Skin of body (tissue), 3 donors: ENCODE measurements at places on chromosomes 3 and 15.

GRCh38 chr15:31065824-31066223 is 35.7 kb downstream of the TRPM1 start:
- DNase-seq, result no peak

DNA sequence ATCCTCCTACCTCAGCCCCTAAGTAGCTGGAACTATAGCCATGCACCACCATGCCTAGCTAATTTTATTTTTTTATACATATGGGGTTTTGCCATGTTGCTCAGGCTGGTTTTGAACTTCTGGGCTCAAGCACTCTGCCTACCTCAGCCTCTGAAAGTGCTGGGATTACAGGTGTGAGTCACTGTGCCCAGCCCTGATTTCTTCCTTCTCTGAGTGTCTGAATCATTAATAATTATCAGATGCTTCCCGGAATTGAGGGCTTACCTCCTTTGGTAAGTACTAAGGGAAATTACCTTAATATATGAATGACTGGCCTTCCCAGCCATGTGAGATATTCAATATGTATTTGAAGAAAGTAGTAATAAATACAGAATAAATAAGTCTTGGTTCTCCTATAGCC is 7.2 kb downstream of the CLPX start:
- DNase-seq, result no peak

- DNase-seq, result no peak
Observed at GRCh38 chr15:93017526-93017925, 71.5 kb downstream of the RGMA start.

- DNase-seq, result no peak
Observed at GRCh38 chr3:194496217-194496919, 9.6 kb upstream of the ATP13A3 start.

- DNase-seq, result no peak
Observed at GRCh38 chr3:172170841-172171240, 131.5 kb downstream of the FNDC3B start.

DNA sequence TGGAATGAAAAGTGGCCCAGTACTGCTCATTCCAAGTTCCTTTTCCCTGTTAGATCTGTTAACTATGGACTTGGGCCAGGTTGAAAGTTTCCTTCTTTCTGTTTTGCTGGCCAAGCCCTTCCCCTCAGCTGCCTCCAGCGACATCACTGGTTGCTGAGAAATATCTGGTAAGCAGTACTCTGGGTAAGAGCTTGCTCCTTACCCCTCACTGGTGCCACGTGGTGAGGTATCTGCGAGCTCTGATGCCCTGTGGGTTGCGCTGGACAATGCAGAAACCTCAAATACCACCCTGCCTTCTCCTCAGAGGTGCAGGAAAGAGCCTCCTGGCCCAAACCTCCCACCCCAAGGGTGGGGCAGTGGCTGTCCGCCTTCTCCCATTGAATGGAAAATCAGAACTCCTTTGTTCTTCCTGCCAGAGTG is 42.9 kb upstream of the APH1B start:
- peak; percentile 30 for DNase-seq

DNA sequence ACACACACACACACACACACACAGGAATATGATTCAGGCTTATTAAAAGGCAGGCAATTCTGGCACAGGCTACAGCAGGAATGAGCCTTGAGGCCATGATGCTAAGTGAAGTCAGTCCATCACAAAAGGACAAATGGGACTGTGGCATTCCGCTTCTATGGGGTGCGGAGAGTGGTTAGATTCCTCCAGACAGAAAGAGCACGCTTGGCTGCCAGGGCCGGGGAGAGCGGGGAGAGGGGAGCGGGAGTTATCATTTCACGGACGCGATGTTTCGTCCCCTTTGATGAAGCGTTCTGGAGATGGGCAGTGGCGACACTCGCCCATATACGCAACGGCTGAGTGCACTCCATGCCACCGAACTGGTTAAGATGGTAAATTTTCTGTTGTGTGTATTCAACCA is 58.5 kb upstream of the FAM174B start:
- peak; percentile 59 for DNase-seq

DNA sequence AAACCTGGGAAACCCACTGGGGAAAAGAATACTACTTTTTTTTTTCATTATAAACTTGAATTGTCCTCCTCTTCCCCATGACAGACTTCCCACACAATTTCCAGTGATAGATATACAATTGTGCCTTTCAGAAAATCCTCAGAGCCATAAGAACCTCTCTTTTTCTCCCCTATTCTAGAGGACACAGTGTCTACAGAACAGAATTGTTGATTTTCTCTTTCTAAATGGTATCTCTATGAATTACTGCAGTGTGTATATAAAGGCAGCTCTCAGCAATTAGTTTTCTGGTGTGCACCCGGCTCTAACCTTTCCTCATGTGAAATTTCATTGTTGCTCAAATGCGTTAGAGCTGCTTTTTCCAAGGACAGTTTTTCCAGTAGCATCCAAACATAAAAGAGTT is 430.1 kb downstream of the TUSC7 start:
- no peak for DNase-seq

DNA sequence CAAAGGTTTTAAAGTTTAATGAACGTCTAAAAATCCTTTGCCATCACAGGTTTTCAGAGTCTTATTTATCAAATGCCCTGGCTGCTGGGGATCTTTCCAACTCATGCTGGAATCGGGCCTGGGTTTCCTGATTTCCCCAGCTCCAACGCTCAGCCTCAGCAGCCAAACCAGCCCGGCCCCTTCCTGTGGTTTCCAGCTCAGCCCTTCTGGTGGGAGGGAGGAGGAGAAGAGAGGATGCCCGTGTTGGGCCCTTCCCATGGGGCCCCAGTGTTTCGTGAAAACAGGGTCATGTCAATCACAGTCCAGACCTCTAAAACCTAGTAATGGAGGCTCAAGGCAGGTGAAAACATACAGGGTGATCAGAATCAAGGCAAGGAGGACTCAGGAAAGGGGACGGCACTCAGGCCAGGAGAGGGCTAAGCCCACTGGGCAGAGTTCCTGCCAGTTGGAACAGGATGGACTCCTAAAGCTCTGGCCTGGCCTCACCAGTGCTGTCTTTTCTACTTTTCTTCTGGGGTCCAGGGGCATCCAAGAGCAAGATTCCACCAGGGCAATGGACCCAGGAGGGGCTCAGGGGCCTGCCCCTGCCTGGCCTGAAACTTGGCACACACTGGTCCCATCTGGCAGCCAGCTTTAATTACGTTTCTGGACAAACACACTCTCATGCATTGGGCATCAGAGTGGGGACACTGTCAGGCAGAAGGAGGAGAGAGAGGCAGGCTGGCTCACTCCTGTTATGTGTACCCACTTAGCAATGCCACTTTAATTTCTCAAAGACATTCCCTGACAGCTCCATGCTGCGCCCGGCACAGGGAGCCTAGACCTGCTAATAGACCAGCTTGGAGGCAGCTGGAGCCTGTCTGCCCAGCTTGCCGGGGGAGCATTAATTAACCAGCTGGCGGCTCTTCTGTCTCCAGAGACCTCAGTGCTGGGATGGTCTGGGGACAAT is 194.6 kb downstream of the FAM43A start:
- DNase-seq, result no peak

- no peak for DNase-seq
Observed at GRCh38 chr3:156867174-156867573, 41.0 kb downstream of the LEKR1 start.

- no peak for DNase-seq
Observed at GRCh38 chr3:71528816-71529215, 54.7 kb downstream of the FOXP1 start.

DNA sequence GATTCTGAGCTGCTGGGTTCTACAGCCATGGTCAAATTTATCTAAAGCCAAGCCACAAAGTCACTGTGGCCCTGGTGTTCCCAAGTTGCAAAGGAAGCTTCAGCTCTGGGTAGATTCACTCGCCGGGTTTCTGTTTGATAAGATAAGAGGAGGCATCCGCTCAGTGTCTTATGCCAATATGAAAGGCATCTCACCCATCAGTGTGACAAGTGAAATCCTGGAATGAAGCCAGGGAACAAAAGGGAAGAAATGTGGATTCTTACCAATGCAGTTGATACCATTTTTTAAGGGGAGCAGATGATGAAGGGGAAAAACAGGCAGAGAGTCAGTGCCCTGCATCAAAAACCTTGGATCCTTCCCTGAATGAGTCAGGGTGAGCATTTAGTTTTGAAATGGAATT is 2.8 kb upstream of the CPNE4 start:
- no peak for DNase-seq

DNA sequence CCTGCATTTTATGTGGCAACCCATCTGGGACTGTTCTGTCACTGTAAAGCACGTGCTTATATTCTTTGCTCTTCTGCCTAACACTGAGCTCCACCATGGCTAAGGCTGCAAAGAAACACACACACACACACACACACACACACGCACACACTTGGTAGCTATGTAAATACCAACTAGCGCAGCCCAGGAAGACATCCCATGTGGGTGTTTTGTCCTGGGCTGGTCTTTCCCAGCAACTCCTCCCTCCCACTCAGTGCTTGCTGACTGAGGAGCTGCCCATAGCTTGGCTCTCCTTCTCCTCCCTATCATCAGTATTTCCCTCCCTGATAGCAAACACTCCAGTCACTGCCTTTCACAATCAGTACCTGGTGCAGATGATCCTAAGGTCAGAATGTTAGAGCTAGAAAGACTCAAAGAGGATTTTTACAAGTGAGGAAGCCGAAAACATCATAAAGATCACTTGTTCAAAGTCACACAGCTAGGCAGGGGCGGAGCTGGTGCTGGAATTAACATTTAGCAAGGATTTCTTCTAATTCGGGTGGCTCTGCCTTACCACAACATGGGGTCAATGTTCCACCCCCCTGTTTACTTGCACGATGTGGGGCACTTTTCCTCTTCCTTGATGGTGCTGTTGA is 377.1 kb upstream of the TBL1XR1 start:
- no peak for DNase-seq
